ENCODE measurements at places on chromosomes 16 and 17. TPM values are rescaled to one million over a fixed set of nuclear protein-coding genes. Genes with fewer than 3 reads are reported as not detected.

Gene EVPL
- not detected for total RNA-seq

DNA sequence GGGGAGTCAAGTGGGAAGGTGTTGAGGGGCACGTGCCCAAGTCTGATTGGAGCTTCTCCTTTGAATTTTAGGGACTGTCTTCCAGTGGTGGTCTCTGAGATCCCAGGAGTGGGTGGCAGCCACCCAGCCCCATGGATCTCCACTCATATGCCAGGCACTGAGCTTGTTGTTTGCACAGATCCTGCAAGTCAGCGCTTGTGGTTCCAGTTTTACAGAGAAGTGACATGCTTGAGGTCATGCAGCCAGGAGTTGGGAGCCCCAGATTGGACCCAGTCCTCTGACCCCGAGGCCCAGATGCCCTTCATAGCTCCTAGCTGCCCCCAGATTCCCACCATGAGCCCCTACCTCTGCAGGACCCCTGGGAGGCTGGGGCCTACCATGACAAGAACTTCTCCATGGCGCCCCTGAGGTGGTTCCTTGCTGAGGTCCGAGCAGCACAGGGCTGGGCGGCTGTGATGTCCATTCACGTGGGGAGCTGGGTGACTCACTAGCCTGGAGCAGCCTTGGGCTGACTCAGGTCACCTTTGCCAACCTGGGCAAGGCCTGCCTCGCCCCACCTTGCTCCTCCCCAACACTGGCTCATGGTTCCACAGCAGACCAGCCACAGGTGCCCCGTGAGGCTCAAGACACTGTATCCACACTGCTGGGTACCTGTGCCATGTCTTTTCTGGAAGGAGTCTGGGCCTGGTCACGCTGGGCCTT, 47.4 kb downstream of the RAI1 start:
- no peak for DNase-seq

Gene TPSD1
- not detected for total RNA-seq

DNA sequence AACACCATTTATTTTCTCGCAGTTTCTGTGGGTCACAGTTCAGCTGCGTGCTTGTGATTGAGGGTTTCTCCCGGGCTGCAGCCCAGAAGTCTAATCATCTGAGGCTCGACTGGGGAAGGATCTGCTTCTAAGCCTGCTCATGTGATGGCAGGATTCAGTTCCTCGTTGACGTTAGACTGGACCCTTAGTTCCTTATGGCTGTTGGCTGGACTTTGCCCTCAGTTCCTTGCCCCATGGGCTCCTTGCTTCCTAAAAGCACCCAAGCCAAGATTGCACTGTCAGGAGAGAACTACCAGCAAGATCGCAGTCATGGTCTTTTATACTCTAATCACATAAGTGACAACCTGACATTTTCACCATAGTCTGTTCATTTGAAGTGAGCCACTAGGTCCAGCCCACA, 250.0 kb downstream of the PRKCA start:
- DNase-seq, result no peak

Gene HBZ
- total RNA-seq, result not detected

Gene ABCC12
- total RNA-seq, result not detected

DNA sequence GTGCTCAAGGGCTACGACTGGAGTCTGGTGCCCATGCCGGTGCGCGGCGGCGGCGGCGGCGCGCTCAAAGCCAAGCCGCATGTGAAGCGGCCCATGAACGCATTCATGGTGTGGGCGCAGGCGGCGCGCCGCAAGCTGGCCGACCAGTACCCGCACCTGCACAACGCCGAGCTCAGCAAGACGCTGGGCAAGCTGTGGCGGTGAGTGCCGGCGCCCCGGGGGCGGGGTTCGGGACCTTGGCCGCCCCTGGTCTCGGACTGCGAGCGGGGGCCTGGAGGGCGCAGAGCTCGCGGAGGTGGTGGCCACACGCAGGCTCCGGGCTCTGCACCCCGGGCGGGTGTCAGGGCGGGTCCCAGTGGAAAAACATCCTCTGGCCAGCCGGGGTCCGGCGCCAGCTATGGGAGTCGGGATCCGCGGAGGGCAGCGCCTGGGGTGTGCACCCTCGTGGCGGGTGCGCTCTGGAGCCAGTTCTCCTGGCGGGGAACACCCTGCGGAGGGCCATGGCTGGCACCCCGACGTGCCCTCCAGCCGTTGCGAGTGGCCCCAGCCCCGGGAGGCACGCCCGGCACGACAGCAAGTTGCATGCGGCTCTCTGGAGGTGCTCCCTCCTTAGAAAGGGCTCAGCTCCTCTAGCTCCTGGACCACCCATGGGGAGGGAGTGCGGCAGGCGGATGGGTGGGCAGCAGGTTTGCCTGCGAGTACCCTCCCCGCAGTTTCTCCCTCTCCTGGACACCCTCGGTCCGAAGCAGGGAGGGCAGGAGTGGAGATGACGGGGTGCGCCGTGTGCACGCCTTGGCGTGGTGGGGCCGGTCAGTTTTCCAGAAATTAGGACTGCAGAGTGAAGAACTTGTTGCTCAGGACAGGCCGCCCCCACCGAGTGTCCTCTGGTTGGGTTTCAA, 824 bp downstream of the SOX8 start:
- no peak for DNase-seq

Gene HAP1
- 0.15 TPM for total RNA-seq

Gene SMYD4
- 34.7 TPM for total RNA-seq

Gene CCDC144A
- total RNA-seq, result 3.9 TPM

Gene TMEM238L
- total RNA-seq, result not detected

Gene ACE
- total RNA-seq, result 0.33 TPM

- no peak for DNase-seq
These were observed 324.7 kb downstream of the BCAS3 start for GRCh38 chr17:61002316-61002736.

GRCh38 chr16:3028716-3029319, 5.0 kb downstream of the THOC6 start:
- no peak for DNase-seq

Gene CNGB1
- not detected for total RNA-seq

DNA sequence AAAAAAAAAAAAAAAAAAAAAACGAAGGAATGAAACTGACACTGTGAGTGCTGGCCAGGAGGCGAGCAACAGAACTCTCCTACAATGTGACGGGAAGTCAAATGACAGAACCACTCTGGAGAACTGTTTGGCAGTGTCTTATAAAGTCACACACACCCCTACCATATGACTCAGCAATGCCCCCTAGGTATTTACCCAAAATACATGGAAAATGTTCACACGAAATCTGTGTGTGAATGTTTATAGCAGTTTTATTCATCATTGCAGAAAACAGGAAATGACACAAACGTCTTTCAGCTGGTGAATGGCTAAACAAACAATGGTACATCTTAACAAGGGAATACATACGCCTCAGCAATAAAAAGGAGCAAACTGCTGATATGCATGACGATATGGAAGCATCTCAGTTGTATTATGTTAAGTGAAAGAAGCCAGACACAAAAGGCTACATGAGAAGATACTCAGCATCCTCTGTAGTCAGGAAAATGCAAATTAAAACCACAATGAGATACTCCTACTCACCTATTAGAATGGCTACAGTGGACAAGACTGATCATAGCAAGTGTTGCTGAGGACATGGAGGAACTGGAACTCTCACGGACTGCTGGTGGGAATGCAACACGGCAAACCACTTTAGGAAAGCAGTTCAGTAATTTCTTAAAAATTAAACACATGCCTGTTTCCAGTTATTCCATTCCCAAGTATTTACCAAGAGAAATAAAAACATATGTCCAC, 74.7 kb downstream of the TBC1D16 start:
- no peak for DNase-seq

Gene CSF3
- not detected for total RNA-seq

Gene TP53TG3B
- total RNA-seq, result not detected

DNA sequence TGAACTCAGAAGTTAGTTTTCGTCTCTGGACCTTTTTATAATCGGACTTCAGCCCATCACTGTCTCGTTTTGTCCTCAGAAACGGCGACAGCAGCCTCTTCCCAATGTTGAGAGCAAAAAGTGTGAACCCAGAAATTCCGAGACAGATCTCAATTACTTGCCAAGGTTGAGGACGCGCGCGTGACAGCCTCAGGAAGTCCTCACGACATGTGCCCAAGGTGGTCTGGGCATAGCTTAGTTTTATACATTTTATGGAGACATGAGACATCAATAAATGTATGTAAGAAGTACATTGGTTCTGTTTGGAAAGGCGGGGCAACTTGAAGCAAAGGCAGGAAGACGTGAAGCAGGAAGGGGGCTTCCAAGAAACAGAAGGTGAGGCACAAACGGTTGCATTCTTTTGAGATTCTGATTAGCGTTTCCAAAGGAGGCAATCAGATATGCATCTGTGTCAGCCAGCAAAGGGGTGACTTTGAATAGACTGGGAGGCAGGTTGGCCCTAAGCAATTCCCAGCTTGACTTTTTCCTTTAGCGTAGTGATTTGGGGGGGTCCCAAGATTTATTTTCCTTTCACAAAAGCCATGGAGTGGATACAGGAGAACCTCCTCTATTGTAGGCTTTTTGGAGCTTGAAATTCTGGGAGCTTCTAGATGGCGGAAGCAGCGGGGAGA, 583 bp upstream of the ZNF747 start:
- no peak for DNase-seq

Gene KRT33B
- total RNA-seq, result not detected

GRCh38 chr17:66727634-66728570, 107.0 kb upstream of the CACNG5 start:
- DNase-seq, result peak; percentile 74

Gene TP53TG3
- not detected for total RNA-seq

Gene CCL8
- not detected for total RNA-seq

GRCh38 chr17:49254066-49254465, 23.5 kb upstream of the PHOSPHO1 start:
- DNase-seq, result no peak

DNA sequence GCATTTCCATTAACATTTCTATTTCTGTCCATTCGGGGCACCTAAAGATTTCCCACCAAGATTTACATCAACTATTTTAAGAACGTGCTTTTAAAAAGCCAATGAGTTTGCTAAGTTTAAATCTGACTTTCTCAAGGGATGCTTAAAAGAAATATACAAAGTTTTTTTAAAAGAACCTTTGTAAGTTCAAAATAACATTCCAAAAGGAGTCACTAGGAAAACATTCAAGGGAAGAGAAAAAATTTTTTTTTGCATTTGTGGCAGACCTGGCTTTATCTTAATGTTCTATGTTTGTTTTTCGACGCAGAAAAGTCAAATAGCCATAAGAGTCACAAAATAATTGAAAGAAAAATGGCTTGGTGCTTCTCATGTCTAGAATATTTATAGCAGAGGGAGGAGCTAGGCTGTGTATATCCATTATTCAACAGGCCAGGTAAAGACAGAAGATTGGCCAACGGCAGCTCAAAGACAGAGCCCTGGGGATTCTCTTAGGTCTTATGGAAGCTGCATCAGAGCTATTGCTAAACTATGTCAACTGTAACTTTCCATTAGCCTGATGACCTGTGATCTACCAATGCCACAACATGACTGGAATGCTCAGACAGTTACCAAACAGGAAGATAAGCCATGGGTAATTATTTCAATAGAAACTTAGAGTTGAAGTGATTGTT, 37.8 kb upstream of the MYOCD start:
- no peak for DNase-seq

Gene KRTAP3-1
- total RNA-seq, result not detected

DNA sequence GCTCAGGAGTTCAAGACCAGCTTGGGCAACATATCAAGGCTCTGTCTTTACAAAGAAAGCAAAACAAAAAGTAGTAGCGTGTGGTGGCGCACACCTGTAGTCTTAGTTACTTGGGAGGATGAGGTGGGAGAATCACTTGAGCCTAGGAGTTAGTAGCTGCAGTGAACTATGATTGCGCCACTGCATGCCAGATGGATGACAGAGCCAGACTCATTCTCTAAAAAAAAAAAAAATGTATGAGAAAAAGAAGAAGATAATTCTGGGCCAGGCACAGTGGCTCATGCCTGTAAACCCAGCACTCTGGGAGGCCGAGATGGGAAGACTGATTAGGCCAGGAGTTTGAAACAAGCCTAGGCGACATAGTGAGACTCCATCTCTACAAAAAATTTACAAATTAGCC, 28.5 kb downstream of the STAT5B start:
- no peak for DNase-seq

DNA sequence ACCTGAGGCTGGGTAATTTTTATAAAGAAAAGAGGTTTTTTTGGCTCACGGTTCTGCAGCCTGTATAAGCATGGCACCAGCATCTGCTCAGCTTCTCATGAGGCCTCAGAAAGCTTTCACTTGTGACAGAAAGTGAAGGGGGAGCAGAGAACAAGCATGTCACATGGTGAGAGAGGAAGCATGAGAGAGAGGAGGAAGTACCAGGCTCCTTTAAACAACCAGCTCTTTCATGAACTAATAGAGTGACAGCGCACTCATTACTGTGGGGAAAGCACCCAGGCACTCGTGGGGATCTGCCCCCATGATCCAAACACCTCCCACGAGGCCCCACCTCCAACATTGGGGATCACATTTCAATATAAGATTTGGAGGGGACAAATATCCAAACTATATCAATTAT, 86.8 kb downstream of the USP32 start:
- DNase-seq, result no peak

- DNase-seq, result no peak
These were observed 31.4 kb downstream of the COG1 start for GRCh38 chr17:73224237-73224636.

- DNase-seq, result no peak
These were observed 176.8 kb upstream of the CIBAR2 start for GRCh38 chr16:85288869-85289660.

Gene WFIKKN1
- 0.23 TPM for total RNA-seq

Gene NLRC5
- 287 TPM for total RNA-seq

Gene CCDC40
- 0.84 TPM for total RNA-seq

- DNase-seq, result no peak
These were observed 54.4 kb downstream of the SCNN1G start for GRCh38 chr16:23236983-23237382.

Measured in activated CD8-positive, alpha-beta memory T cell treated with anti-CD3 and anti-CD28 coated beads, Interleukin-2, amount 10 ng/mL, durations not matched to agents 7 days and 5 days (primary cell).